Activated CD8-positive, alpha-beta memory T cell treated with anti-CD3 and anti-CD28 coated beads, Interleukin-2, amount 10 ng/mL, durations not matched to agents 7 days and 5 days (primary cell): ENCODE measurements at places on chromosomes 5 and 9.

DNA sequence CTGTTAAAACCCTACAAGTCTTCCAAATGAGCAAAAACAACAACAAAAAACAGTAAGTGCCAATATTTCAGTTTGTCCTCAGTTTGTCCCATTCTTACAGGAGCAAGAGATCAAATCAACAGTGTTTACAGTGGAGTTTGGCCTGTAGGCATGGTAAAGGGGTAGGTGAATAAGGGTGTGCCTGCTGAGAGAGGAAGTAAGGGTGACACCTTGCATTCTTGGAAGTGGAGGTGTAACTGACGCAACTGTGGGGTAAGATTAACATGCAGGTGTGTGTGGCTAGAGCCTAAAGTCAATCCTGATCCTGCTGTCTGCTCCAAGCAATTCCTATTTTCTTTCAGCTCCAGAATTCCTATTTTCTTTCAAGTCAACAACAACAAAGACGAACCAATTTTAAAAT is 43.4 kb downstream of the PFDN1 start:
- DNase-seq, result no peak

DNA sequence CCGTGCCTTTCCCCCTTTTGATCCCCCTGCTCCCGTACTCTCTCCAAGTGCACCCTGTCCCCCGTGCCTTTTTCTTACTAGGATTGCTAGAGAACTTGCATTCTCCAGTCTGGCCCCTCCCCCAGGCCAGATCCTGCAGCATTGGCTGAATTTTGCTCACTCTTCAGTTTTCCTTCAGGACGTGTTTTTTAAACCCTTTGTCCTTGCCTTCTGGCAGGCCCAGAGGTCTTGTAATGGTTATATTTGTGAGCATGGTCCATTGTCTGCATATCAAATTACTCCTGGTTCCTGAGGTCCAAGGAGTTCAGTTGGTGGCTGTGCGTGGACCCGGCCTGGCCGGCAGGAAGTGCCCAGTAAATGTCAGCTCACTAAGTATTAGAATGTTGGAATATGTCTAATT is 606 bp downstream of the TBC1D13 start:
- no peak for DNase-seq

DNA sequence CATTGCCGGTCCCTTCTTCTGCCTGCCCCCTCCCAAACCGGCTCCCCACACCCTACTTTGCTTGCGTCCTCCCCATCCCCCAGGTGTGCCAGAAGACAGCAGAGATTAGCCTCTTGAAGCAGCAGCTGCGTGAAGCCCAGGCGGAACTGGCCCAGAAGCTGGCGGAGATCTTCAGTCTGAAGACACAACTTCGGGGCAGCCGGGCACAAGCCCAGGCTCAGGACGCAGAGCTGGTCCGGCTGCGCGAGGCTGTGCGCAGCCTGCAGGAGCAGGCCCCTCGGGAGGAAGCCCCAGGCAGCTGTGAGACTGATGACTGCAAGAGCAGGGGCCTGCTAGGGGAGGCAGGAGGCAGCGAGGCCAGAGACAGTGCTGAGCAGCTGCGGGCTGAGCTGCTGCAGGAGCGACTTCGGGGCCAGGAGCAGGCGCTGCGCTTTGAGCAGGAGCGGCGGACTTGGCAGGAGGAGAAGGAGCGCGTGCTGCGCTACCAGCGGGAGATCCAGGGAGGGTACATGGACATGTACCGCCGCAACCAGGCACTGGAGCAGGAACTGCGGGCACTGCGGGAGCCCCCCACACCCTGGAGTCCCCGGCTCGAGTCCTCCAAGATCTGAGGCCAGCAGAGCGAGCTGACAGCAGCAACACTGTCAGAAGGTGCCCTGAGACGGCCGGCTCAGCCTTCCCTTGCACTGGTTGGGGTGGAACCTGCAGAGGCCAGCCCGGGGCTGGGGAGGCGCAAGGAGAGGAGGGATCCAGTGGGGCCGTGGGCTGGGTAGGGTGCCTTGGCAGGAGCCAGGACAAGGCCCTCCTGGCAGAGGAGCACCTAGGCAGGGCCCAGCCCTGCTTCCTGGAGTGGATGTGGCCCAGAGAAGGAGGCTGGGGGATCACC is 8.3 kb downstream of the N4BP3 start:
- no peak for DNase-seq

- no peak for DNase-seq
These were observed 67.5 kb upstream of the PLPP6 start for GRCh38 chr9:4594545-4594944.

DNA sequence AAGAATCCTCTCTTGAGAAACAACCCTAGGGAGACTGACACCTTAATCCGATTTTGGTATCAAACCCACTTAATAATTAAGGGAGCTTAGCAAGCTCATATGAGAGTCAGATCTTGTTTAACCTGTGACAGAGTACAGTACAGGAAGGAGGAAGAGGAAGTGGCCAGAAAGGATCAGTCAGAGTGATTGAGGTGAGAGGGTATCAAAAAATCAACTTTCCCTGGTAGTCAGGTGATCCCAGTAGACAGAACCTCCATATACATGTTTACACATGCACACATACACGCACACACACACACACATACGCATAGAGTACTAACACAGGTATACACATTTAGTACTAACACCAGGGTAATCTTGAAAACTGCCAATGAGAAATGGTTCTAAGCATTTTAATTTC is 56.8 kb downstream of the GLIS3 start:
- no peak for DNase-seq

DNA sequence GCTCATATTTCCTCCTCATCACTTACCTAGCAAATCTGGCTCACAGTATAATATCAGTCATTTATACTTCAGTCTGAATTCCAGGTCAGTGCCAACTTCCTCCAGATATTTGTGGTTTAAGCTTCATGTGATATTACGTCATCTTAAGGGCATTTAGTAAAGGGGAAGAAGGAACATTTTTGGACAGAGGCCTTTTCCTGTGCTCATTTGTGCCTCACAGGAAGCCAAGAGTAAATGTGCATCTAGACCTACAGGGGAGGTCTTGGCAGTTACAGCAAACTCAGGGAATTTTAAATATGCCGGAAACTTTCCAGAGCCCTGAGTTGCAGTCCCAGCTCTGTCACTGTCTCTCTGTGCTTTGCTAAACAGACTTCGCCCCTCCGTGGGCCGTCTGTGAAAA is 12.3 kb upstream of the KCNIP1 start:
- no peak for DNase-seq

- no peak for DNase-seq
These were observed 15.5 kb upstream of the BNC2 start for GRCh38 chr9:16885931-16886330.
